ENCODE measurements at places on chromosomes 3 and 15.

GRCh38 chr15:71811036-71811736, 832 bp downstream of the NR2E3 start:
- DNase-seq = no peak

- DNase-seq = no peak
Measured at GRCh38 chr3:52352566-52352965, 36.4 kb downstream of the DNAH1 start.

GRCh38 chr15:39255760-39256159, 325.1 kb upstream of the THBS1 start:
- DNase-seq = no peak

GRCh38 chr3:135238871-135239614, 444.0 kb downstream of the EPHB1 start:
- no peak for DNase-seq

All from kidney capillary endothelial cell (primary cell).